Left ventricle myocardium superior (tissue), 1 donor: ENCODE measurements at places on chromosomes 5 and 9.

GRCh38 chr9:114561771-114562170 is 25.8 kb upstream of the ATP6V1G1 start:
- no peak for DNase-seq

- DNase-seq: no peak
These were observed 49.8 kb downstream of the LMNB1 start for GRCh38 chr5:126826619-126827215.

GRCh38 chr5:122978068-122978467 is 58.5 kb downstream of the PPIC start:
- no peak for DNase-seq

DNA sequence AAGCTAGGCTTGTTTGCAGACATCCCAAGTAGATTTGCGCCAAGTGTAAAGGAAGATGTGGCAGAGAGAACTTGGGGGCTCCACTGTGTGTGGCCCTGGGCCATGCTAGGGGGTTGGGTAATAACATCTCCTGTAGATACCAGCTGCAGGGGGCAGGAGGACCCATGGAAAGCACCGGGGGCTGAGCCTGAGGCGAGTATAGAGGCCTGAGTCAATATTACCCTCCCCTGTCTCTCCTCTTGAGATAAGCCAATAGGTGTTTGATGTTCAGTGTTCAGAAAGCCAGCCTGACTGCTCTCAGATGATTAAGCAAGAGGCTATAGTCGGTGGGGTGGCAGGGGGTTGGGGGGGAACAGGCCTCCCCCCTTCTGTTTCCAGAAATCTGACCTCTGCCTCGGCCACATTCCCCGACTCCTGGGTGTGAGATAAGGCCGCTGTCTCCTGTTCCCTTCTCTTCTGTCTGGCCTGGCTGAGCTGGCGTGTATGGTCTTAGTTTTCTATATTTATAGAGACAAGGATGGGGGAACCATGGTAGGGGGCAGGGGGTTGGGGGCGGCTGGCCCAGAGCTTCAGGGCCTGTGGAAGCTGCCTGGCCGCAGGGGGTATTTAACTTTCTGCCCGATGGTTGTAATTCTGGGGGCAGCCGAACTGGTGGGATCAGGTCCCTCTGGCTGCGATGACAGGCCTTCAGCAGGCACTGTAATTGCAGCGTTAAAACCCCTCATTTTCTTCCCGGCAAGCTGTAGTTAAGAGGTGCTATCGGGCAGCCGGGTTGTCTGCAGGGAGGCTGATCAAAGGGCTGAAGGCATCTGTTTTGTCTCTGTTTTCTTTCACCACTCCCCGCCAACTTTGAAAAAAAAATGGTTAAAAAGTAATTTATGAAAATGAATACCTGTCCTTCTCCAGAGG is 292.0 kb downstream of the NSG2 start:
- no peak for DNase-seq

DNA sequence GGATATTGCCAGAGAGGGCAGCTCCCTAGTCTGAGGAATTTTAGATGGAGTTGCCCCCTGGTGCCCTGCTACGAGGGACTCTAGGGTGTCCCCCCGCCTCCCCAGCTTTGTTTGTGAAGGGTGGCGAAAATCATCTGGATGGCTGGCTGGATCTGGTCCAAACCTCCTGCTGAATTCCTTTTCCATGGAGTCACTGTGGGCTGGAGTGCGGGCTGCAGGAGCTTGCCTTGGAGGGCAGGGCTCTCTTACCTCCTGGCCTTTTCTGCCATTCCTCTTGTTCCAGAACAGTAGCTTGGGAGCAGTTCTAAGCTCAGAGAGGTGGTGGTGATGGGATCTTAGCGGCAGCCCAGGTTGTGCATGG is 2.1 kb downstream of the SYNPO start:
- DNase-seq: peak; percentile 78

- no peak for DNase-seq
These were observed 24.3 kb upstream of the CPLX2 start for GRCh38 chr5:175847061-175847460.

GRCh38 chr9:34400275-34400674 is 23.6 kb upstream of the MYORG start:
- no peak for DNase-seq

DNA sequence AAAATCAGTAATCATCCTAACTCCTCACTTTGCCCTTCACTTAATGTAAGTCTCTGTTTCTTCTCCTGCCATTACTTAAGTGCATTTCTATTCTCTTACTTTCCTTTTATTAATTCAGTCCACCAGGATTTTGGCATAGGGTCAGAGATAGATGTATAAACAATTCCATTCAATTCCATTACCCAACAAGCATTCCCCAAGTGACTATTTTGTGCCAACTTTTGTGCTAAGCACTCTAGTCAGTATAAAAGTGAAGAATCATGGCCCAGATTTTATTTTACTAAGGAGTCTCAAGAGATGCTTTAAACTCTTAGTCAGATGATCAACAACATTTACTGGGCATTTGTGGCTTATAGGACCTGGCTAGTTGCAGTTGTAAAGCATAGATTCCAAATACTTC is 159.3 kb downstream of the DMAC1 start:
- no peak for DNase-seq

- no peak for DNase-seq
These were observed 41.5 kb downstream of the ALG2 start for GRCh38 chr9:99180199-99180598.

- no peak for DNase-seq
These were observed 37.6 kb downstream of the C9orf57 start for GRCh38 chr9:72022841-72023240.

GRCh38 chr9:85112391-85112790 is 442.9 kb downstream of the NTRK2 start:
- no peak for DNase-seq

GRCh38 chr5:50727149-50727496 is 60.7 kb downstream of the PARP8 start:
- no peak for DNase-seq

- no peak for DNase-seq
These were observed 109.3 kb upstream of the TMEM161B start for GRCh38 chr5:88377705-88378656.

DNA sequence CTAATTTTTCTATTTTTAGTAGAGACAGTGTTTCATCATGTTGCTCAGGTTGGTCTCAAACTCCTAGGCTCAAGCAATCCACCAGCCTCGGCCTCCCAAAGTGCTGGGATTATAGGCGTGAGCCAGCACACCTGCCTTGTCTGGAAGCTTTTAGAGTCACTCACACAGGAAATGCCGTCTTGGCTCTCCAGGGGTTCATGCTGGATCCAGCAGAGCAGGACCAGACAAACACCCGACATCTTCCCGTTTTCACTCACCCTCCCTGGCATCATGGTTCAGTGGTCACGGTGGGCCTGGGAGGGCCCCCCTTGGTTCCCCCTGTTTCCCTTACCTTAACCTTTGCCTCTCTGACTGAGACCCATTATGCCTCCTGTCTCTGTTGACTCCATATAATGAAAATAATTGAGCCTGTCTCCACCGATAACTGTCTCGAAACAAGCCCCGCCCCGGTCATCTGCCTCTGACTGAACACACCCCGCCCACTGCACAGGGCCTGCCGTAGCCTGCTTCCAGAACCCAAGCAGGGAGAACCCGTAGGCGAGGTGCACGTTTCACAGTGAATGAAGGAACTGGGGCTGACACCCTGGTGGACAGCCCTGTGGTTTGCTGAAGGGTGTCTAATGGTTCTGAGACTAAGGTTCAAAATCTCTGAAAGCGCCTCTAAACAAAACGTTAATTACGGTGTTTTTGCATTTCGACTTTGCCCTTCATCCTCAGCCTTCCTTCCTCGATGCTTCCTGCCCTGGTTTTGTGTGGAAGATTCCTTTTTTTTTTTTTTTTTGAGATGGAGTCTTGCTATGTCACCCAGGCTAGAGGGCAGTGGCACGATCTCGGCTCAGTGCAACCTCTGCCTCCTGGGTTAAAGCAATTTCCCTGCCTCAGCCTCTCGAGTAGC is 39.7 kb upstream of the SPRY4 start:
- DNase-seq: peak; percentile 72

DNA sequence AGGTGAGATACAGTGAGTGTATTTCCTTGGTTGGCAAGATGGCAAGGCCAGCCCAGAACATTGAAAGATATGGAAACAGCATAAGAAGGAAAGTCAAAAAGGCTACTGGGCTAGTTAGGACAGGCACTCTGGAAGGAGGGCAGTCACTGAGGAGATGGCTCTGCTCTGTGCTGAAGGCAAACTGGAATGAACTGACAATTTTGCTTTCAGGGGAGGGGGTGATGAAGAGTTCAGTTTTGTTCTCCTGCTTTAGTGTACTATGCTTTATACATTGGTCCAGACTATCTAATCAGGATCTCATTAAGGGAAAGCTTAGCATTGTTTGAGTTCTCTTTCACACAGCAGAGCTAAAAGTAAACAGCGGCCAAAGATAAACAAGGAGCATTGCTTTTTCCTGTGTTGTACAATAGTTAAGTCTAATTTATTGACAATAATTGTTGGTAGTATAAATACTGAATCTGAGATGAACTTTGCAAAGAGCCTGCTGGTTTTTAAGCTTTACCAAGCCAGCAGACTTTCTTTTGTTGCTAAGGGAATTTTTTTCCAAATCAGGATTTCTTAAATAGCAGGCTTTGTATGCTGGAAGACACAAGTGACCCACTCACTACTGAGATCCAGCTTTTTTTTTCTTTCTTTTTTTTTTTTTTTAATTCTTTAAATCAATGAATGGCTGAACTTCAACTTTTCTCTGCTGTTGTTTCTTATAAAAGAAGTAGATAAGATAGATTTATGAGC is 355.5 kb downstream of the ARRDC3 start:
- no peak for DNase-seq

DNA sequence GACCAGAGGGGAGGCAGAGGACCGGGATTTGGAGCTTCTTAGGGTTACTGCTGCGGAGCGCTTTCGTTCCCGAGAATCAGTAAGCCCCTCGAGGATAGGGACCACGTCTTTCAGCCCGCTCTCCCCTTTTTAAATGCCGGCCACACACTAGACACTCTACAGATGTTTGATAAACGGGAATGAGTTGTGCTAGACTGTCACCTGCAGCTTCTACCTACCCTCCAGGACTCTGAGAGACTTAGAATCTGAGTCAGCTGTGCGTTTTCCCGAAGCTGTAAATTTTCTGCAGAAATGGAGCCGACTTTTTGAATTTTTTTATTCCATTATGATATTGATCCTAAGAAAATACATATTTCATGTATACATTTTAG is 670 bp downstream of the CCDC171 start:
- DNase-seq: no peak

- DNase-seq: no peak
These were observed 585.3 kb downstream of the EBF1 start for GRCh38 chr5:158514319-158514985.

- DNase-seq: no peak
These were observed 199.5 kb downstream of the ALDH1A1 start for GRCh38 chr9:72753266-72753893.

- DNase-seq: no peak
These were observed 27.6 kb downstream of the SGCD start for GRCh38 chr5:156354571-156354970.

GRCh38 chr5:9720361-9720760 is 90.2 kb upstream of the TAS2R1 start:
- no peak for DNase-seq

GRCh38 chr5:108251350-108251749 is 130.5 kb downstream of the FBXL17 start:
- no peak for DNase-seq
